ENCODE measurements at places on chromosomes 16 and 17. TPM values are rescaled to one million over a fixed set of nuclear protein-coding genes. Genes with fewer than 3 reads are reported as not detected.

DNA sequence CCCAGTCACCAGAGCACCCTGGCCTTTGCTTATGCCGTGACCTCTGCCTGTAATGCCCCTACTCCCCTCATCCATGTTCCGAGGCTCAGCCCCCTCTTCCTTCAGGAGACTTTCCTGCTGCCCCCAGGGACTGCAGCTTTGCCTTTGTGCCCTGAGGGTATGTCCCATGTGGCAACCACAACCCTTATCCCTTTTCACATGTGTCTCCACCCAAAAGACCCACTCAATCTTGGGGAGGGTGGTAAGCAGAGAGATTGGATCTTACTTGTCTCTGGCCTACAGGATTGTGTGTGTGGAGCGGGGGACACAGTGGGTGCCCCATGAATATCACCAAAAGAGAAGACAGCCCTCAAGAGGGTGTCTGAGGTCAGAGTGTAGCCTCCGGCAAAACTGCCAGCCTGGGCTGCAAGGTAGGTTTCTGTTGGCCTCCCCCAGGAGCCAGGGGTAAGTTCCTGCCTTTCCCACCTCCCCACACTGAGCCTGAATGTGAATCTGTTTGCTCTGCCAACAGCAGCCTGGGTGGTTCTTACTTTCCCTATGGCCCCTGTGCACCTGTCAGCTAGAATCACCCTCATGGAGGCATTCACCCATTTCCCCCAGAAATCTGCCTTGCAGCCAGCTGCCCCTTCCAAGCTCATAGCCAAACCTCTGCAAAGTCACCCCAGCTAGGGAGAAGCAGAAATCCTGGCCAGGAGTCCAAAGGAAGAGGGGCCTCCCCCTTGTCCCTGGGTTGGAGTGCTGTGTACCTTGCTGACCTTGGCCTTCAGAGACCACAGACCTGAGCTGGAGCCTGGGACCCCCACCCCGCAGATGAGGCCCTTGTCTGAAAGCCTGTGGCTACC is 11.5 kb upstream of the C17orf113 start:
- H3K27me3 ChIP-seq, result no peaks in the 10 kb centered on the region
- no peak overlapping the region for H3K4me3 ChIP-seq
- H3K36me3 ChIP-seq, result no peaks in the 10 kb centered on the region
- H3K4me1 ChIP-seq, result no peaks in the 10 kb centered on the region
- no peak overlapping the region for H3K27ac ChIP-seq
- DNase-seq, result no peak

DNA sequence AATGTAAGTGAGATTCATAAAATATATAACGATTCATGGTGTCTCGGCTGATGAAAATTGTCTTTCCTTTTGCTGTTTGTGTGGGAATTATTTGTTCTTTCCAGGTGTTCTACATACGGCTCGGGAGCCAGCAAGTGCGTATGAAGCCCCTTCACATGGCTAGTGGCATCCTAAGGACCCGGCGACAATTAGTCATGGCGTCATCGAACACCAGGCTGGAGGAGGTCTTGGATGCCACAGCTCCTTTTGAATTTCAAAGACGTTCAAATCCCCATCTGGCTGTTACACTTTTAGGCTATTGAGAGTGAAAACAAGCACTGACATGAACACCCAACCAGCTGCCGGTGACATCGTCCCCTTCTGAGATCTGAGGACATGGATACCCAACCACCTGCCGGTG is 397.7 kb upstream of the TNRC6C start:
- no peaks in the 10 kb centered on the region for H3K36me3 ChIP-seq
- no peaks in the 10 kb centered on the region for H3K4me1 ChIP-seq
- DNase-seq, result no peak
- H3K27ac ChIP-seq, result no peak overlapping the region
- H3K4me3 ChIP-seq, result no peak overlapping the region
- H3K27me3 ChIP-seq, result no peaks in the 10 kb centered on the region

DNA sequence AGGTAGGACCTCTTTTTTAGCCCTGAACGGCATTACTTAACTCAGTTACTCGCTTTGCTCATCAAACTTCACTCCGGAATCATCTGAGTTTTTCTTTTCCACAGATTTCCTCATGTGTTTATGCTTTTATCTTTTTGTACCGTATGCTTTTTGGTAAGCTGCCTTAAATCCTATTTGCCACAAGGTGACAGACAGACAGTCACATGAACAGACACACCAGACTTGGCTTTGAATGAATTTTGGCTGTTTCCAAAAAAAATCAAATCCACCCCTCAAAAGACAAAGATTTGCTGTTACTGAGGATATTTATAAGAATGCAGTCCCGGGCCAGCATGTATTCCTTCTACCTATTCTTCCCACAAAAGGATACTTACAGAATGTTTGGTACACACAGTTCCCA is 10.9 kb downstream of the GAS7 start:
- H3K4me3 ChIP-seq, result no peak overlapping the region
- no peak overlapping the region for H3K27ac ChIP-seq
- DNase-seq, result no peak
- no peaks in the 10 kb centered on the region for H3K27me3 ChIP-seq
- H3K36me3 ChIP-seq, result no peaks in the 10 kb centered on the region

CDH13 gene
- total RNA-seq, result 4.1 TPM

- no peak overlapping the region for H3K4me3 ChIP-seq
- no peaks in the 10 kb centered on the region for H3K27me3 ChIP-seq
- no peak overlapping the region for H3K27ac ChIP-seq
- DNase-seq, result no peak
- H3K4me1 ChIP-seq, result no peaks in the 10 kb centered on the region
Measured at GRCh38 chr16:3274490-3274889, 8.8 kb upstream of the ZNF263 start.

GP1BA gene
- total RNA-seq, result not detected

GRCh38 chr16:68636064-68636560 is 9.0 kb upstream of the CDH3 start:
- H3K27me3 ChIP-seq, result no peaks in the 10 kb centered on the region
- no peaks in the 10 kb centered on the region for H3K4me1 ChIP-seq
- H3K4me3 ChIP-seq, result no peak overlapping the region
- DNase-seq, result no peak

CRHR1 gene
- not detected for total RNA-seq

GRCh38 chr16:65782611-65783600 is 583.6 kb upstream of the CDH5 start:
- no peaks in the 10 kb centered on the region for H3K36me3 ChIP-seq
- no peak overlapping the region for H3K4me3 ChIP-seq
- no peak overlapping the region for H3K27ac ChIP-seq

DNA sequence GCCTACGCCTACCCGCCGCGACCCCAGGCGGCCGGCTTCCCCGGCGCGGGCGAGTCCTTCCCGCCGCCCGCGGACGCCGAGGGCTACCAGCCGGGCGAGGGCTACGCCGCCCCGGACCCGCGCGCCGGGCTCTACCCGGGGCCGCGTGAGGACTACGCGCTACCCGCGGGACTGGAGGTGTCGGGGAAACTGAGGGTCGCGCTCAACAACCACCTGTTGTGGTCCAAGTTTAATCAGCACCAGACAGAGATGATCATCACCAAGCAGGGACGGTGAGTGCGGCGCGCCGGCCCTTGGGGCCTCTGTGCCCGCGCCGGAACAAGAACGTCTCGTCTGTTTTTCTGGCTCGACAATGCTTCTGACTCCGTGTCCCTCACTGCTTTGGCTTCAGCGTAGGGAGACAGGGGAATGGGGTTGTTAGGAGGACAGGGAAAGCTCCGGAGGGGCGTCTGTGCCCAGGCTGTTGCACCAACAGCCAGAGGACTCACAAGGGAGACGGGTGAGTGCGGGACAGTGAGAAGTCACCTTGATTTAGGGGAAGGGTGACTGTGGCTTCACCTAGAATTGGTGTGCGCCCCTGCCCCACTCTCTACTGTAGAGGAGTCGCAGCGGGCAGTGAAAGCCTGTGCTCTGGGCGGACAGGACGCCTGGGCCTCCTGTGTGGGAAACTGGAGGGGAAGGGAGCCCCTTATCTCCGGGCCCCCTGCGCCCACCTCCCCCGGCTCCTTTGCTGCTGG is 806 bp downstream of the TBX21 start:
- H3K4me3 ChIP-seq, result peak overlapping the region; percentile 62
- peak; percentile 48 for DNase-seq
- H3K4me1 ChIP-seq, result no peaks in the 10 kb centered on the region
- peak overlapping the region; percentile 79 for H3K27ac ChIP-seq
- no peaks in the 10 kb centered on the region for H3K36me3 ChIP-seq

GRCh38 chr16:4944333-4945281 is 7.7 kb upstream of the PPL start:
- H3K27ac ChIP-seq, result peak overlapping the region; percentile 38
- no peaks in the 10 kb centered on the region for H3K27me3 ChIP-seq
- no peaks in the 10 kb centered on the region for H3K36me3 ChIP-seq
- peak; percentile 82 for DNase-seq

GRCh38 chr16:71467810-71468209 is 5.8 kb upstream of the ZNF23 start:
- H3K27ac ChIP-seq, result no peak overlapping the region
- no peak for DNase-seq
- no peak overlapping the region for H3K4me3 ChIP-seq

DNA sequence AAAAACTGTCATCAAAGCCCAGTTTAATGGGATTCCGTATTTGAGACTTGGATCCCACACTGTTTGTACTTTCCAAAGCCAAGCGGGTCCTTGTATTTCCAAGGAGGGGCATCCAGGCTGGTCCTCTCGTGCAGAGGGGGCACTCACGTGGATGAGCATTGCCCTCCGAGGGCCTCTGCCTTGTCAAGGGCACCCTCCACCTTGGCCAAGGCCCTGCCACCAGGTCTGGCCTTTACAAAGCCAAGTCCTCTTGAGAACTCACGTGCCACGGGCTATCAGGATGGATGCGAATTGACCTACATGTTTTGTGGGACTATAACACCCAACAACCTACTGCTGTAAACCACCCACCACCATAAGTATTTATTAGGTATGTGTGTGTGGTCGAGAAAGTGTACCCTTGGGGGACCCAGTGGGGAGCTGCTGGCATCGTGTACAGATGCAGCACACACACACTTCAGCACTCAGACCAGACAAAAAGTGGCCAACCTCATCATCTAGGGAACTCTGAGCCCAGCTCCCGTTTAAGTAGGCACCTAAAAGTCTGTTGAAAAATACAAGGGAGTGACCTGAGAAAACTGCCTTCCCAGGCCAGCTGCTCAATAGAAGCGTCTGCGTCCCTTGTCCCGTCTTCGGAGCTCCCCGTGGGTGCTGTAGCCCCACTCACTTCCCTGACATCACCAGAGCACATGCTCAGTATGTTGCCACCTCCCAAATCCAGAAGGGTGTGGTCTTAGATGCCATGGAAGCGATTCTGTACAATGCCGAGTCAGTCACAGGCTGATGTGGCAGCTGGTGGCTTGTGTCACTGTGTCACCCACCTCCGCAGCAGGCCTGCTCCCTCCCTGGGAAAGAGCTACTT is 12.9 kb downstream of the MAP1LC3B start:
- H3K27ac ChIP-seq, result no peak overlapping the region
- no peak for DNase-seq
- no peaks in the 10 kb centered on the region for H3K27me3 ChIP-seq
- H3K4me1 ChIP-seq, result no peaks in the 10 kb centered on the region

GRCh38 chr16:78576941-78577340 is 477.5 kb downstream of the WWOX start:
- H3K27me3 ChIP-seq, result no peaks in the 10 kb centered on the region
- H3K36me3 ChIP-seq, result no peaks in the 10 kb centered on the region
- no peak for DNase-seq
- no peak overlapping the region for H3K27ac ChIP-seq

GRCh38 chr17:61280338-61280737 is 119.3 kb upstream of the TBX2 start:
- no peaks in the 10 kb centered on the region for H3K36me3 ChIP-seq
- H3K27ac ChIP-seq, result no peak overlapping the region
- no peaks in the 10 kb centered on the region for H3K4me1 ChIP-seq
- H3K27me3 ChIP-seq, result no peaks in the 10 kb centered on the region
- H3K4me3 ChIP-seq, result no peak overlapping the region

TMEM88 gene
- total RNA-seq, result 15.3 TPM

COA3 gene
- 156 TPM for total RNA-seq

TTLL6 gene
- not detected for total RNA-seq

ADGRG3 gene
- total RNA-seq, result 0.47 TPM

NR1D1 gene
- total RNA-seq, result 13.2 TPM

DNA sequence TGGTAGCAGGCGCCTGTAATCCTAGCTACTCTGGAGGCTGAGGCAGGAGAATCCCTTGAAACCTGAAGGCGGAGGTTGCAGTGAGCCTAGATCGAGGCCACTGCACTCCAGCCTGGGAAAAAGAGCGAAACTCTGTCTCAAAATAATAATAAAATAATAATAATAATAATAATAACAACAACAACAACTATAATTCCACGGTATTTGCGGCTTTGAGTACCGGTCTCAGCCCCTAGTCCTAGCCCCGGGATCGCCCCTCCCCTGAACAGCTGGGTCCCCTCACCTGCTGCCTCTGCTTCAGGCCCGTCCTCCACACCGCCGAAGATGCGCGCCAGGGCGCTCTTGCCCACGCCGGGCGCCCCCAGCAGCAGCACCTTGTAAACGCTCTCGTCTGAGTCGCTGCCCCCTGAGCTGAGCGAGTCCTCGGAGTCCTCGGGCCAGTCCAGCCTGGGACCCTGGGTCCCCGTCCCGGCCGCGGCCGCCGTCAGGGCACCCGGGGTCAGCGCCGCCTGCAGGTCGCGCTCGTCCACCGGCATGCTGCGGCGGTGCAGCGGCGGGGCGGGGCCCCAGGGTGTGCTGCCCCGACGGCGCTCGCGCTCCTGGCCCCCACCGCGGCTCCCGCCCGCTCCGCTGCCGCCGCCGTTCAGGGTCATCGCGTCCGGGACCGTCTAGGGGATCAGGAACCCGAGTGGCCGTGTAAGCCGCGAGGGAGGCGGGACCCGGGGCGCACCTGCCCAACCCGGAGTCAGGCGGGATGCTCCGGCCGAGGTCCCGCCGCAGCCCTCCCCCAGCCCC is 611 bp downstream of the RRAD start:
- DNase-seq, result peak; percentile 69
- no peaks in the 10 kb centered on the region for H3K36me3 ChIP-seq
- no peaks in the 10 kb centered on the region for H3K4me1 ChIP-seq

CFAP119 gene
- total RNA-seq, result 17.3 TPM

DNA sequence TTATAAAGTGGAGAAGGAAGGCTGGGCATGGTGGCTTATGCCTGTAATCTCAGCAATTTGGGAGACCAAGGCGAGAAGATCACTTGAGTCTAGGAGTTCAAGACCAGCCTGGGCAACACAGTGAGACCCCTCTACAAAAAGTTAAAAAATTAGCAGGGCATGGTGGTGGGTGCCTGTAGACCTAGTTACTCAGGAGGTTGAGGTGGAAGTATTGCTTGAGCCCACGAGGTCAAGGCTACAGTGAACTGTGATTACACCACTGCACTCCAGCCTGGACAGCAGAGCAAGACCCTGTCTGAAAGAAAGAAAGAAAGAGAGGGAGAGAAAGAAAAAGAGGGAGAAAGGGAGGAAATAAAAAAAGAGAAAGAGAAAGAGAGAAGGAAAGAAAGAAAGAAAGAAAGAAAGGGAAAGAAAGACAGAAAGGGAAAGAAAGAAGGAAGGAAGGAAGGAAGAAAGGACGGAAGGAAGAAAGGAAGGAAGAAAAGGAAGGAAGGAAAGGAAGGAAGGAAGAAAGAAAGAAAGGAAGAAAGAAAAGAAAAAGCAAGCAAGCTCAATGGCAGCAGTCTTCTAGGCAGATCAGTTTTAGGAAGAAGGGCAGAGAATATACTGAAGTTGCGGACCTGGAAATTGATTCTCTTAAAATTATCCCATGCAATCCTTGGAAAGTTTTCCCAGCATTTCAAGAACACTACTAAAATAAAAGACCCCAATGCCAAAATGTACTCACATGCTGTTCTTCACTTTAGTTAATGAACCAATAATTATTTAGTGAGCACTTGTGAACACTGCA is 53.0 kb downstream of the IKZF3 start:
- no peak overlapping the region for H3K4me3 ChIP-seq
- DNase-seq, result no peak
- H3K36me3 ChIP-seq, result no peaks in the 10 kb centered on the region

All from Peyer's patch (tissue), 4 donors.